ENCODE measurements at places on chromosomes 2 and 18. TPM values are rescaled to one million over a fixed set of nuclear protein-coding genes. Genes with fewer than 3 reads are reported as not detected.

The GPR155 gene
- polyA plus RNA-seq = 4.3 TPM

The EDAR gene
- not detected for polyA plus RNA-seq

The SNTG2 gene
- 0.34 TPM for polyA plus RNA-seq

The QPCT gene
- polyA plus RNA-seq = 3.1 TPM

The NR4A2 gene
- polyA plus RNA-seq = 22.7 TPM

The INO80B gene
- 16.8 TPM for polyA plus RNA-seq

The EHBP1 gene
- polyA plus RNA-seq = 13.5 TPM

The CYTIP gene
- 1.3 TPM for polyA plus RNA-seq

The EVA1A gene
- polyA plus RNA-seq = 0.66 TPM

The IRS1 gene
- 6.2 TPM for polyA plus RNA-seq

The ANKRD30B gene
- not detected for polyA plus RNA-seq

The ACKR3 gene
- 22.5 TPM for polyA plus RNA-seq

The IL36A gene
- polyA plus RNA-seq = not detected

The ABCB6 gene
- polyA plus RNA-seq = 23.4 TPM

The CDH7 gene
- polyA plus RNA-seq = 0.07 TPM

The ANKRD30BL gene
- polyA plus RNA-seq = not detected

The GLI2 gene
- 0.86 TPM for polyA plus RNA-seq

The FEZ2 gene
- polyA plus RNA-seq = 52.3 TPM

The APCDD1 gene
- polyA plus RNA-seq = 18.2 TPM

The CNNM3 gene
- polyA plus RNA-seq = 7.2 TPM

The CCDC138 gene
- 0.86 TPM for polyA plus RNA-seq

The CHRNA1 gene
- 0.95 TPM for polyA plus RNA-seq

The CRYBA2 gene
- not detected for polyA plus RNA-seq

The CDK15 gene
- polyA plus RNA-seq = 0.25 TPM

The TOGARAM2 gene
- polyA plus RNA-seq = 17.4 TPM
